Spleen (tissue), 13 donors: ENCODE measurements at places on chromosomes 16 and 17. TPM values are rescaled to one million over a fixed set of nuclear protein-coding genes. Genes with fewer than 3 reads are reported as not detected.

- DNase-seq = no peak
These were observed 35.8 kb downstream of the CPPED1 start for GRCh38 chr16:12767897-12768296.

- DNase-seq = no peak
These were observed 18.0 kb downstream of the FOXF1 start for GRCh38 chr16:86528061-86528929.

DNA sequence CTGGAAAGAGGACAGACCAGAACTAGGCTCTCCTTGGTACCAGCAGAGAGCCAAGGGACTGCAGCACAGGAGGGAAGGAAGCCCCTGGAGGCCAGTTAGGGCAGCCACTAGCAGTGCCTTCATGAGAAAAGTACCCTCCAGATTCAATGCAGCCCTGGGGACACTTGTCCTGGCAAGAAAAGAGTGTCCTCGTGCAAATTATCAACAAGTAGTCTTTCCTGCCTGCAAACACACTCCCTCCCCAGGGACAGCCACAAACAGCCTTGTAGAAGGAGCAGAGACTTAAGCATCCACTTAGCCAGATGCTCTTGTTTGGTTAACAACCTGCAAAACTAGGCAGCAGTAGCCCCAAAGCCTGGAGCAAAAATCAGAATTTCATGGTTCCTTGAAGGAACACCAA is 24.3 kb downstream of the CENPV start:
- no peak for DNase-seq

- peak; percentile 85 for DNase-seq
These were observed 503 bp downstream of the DHX58 start for GRCh38 chr17:42111871-42112551.

GRCh38 chr17:50763716-50764475 is 3.4 kb downstream of the ANKRD40CL start:
- DNase-seq = peak; percentile 24

Gene NDE1
- 20.0 TPM for polyA plus RNA-seq

Gene GRB7
- 0.04 TPM for polyA plus RNA-seq

GRCh38 chr17:81837641-81838040 is 2.8 kb upstream of the PPP1R27 start:
- peak; percentile 73 for DNase-seq

Gene DNAAF1
- polyA plus RNA-seq = 1.3 TPM

Gene CSNK2A2
- 18.9 TPM for polyA plus RNA-seq

Gene OR1F1
- not detected for polyA plus RNA-seq

Gene OTOP2
- not detected for polyA plus RNA-seq

- no peak for DNase-seq
These were observed 9.3 kb downstream of the HS3ST3A1 start for GRCh38 chr17:13592427-13592826.

- DNase-seq = peak; percentile 93
These were observed 558 bp downstream of the SOX15 start for GRCh38 chr17:7589204-7589868.

Gene OTOA
- polyA plus RNA-seq = 0.86 TPM

Gene MYH11
- 9.6 TPM for polyA plus RNA-seq

Gene PRSS53
- 1.9 TPM for polyA plus RNA-seq

- DNase-seq = peak; percentile 97
These were observed at the start of the genes NDUFAF8 and TEPSIN for GRCh38 chr17:81238815-81239713. Gene NDUFAF8, plus strand, starts transcription at chr17:81239318. Its CDS starts 46 bp downstream, at chr17:81239364. Gene TEPSIN, minus strand, starts transcription at chr17:81239055. Its CDS starts 22 bp downstream, at chr17:81239033.

GRCh38 chr16:2928796-2929195 is 17.1 kb downstream of the FLYWCH1 start:
- DNase-seq = no peak

DNA sequence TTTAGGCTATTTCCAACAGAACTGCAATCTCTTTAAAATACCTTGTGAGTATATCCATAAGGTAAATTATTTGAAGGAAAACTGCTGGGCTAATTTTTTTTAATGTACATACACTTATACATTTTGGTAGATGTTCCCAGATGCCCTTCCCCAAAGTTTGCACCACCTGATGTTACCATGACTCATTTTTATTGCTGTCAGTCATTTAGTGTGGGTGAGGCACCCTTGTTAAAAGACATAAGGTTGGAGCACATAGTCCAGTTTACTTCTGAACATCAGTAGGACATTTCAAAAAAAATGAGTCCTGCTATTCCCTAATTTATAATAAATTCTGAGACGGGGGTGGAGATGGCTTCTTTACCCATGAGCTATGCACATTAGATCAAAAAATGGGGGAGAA is 138.6 kb downstream of the RBFOX1 start:
- DNase-seq = no peak

DNA sequence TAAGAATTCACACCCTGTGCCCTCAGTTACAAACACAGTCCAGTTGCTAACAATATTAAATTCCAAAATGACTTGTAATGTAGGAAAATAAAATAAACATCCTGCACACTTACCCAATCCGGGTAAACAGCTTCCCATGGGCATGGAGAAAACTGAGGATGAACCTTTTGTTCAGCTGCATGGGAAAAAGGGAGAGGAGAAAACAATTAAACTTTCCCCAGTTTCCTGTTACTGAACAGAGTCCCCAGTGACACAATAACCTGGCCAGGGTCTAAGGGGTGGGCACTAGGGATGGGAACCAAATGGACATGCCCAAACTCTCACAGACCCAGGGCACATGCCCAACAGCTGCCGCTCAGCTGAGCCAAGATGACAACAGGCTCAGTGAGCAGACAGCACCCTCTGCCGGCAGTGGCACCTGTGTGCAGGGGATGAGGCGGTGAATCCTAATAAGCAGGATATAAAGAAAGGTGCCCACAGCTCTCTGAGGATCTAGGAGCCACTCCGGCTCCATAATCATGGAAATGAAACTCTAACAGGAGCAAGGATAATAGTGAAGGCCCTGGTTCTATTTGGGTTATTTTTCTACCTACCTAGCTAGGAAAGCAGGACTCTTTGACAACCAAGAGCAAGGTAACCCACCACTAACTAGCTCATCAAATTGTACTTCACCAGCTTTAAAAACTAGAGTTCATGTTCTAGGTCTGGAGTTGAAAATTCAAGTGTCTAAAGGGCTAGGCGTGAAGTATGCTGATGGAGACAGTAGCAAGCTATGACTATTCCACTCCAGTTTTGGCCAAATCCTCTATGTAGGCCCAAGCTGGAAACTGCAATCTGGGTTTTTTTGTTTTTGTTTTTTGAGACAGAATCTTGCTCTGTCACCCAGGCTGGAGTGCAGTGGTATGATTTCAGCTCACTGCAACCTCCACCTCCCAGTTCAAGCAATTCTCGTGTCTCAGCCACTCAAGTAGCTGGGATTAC is 58.8 kb downstream of the SMG6 start:
- peak; percentile 96 for DNase-seq

Gene NHLRC4
- polyA plus RNA-seq = 4.7 TPM

GRCh38 chr16:85505794-85506634 is 107.1 kb upstream of the GSE1 start:
- no peak for DNase-seq

DNA sequence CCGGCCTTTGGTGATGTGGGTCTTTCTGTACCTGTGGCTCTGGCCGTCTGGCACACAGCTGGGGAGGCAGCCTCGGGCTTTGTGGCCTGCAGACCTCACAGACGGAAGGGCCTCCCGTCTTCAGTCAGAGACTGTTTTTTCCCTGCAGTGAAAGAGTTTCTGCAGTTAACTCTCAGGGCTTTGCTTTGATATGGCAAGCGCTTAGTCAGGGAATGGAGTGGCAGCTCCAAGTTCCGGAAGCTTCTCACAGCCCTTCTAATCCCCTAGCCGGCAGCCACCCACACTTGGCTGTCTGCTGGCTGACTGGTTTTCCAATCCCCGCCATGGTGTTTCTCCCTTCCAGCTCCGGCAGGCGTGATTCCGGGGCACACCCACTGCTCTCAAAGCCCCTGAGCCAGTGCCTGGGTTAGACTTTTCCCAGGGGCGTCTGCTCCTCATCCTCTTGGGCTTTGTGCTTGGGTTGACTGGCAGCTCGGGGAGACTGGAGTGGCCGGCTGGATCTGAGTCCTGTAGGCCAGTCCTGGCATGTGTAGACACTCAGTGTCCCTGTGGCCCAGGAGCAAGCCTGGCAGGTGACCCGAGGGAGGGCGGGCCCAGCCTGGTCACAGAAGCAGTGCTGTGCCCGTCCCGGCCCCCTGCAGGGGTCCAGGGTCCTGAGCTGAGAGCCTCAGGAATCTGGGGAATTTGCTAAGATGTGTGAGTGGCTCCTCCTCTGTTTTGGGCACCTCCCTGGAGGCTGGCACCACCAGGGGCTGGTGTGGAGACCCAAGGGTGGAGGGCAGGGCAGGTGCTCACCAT is 29.9 kb downstream of the BAIAP2 start:
- DNase-seq = no peak

- no peak for DNase-seq
These were observed 599.1 kb upstream of the SOX9 start for GRCh38 chr17:71521724-71522123.

Gene FBXW10
- 0.07 TPM for polyA plus RNA-seq

GRCh38 chr17:55284001-55284884 is 19.5 kb downstream of the HLF start:
- no peak for DNase-seq

GRCh38 chr17:78724544-78724943 is 57.5 kb downstream of the CYTH1 start:
- DNase-seq = no peak

DNA sequence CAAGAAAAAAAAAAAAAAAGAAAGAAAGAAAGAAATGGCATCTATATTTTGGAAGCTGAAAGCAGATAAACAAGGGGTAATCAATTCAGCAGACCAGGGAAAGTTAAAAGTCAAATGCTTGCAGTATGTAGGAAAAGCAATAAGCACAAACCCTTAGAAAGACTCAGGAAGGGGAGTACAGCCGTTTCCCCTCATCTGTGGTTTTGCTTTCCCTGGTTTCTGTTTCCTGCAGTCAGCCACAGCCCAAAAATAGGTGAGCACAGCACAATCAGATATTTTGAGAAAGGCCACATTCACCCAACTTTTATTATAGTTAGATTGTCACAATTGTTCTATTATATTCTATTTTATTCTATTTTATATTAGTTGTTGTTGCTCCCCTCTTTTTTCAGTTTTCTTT is 14.4 kb upstream of the ALOX12 start:
- no peak for DNase-seq

Gene KRTAP2-3
- not detected for polyA plus RNA-seq

GRCh38 chr17:32636598-32637218 is 149.9 kb downstream of the CDK5R1 start:
- DNase-seq = no peak

DNA sequence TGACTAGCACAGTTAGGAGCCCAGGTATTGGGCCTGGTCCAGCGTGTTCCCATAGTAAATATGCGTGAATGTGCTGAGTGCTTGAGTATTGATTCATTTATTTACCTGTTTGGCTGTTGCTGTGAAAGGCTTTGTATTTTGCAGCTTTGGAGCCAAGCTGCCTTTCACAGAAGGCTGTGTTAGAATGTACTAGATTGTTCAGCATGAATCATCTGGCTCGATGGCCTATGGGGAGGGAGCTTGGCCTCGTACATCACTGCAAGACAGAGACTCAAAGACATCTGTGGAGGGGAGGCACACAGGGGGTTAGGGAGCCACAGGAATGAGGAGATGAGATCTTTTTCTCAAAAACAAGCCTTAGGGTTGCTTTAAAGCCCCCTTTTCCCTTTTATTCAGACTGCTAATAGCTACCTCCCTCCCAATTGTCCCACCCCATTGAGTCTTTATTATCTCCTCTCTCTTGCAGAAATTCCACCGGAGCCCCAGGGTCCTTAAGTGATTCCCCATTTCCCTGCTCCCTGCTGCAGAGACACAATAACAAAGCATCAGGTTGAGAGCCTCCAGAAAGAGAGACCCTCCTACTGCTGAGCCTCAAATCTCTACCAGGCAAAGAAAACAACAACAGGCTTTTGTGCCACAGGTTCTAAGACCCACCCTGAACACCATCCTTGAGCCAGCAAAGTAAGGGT is 307.2 kb downstream of the ABCC12 start:
- no peak for DNase-seq

- no peak for DNase-seq
These were observed 18.3 kb downstream of the TPSG1 start for GRCh38 chr16:1206786-1207185.

Gene KRT13
- 3.8 TPM for polyA plus RNA-seq

Gene ABCA10
- polyA plus RNA-seq = 2.4 TPM

DNA sequence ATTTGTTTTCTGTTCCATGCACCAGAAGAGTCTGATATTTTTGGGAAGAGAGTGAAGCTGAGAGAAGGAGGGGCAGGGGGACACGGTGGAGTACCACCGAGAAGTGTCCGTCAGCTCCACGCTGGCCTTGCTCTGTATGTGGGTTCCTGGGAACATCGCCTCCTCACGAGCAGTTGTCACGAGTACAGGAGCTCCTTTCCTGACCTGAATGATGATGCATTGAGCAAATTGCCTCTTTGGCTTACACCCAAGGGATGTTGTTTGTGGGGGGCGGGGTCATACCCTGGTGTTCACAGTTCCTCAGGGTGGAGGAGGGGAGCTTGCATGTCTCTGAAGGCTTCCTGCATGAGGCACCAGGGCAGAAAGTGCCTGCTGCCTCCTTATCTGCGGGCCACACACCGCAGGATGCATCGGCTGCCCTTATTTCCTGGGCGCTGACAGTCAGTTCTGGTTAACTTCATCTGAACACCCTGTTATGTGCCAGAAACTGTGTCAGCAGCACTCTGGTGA is 36.2 kb downstream of the RGS9 start:
- peak; percentile 83 for DNase-seq

- DNase-seq = no peak
These were observed 161.3 kb upstream of the GSE1 start for GRCh38 chr16:85451641-85452363.
